ENCODE measurements at places on chromosomes 1 and 21.
A peak's percentile ranks its signal among the peaks of the same experiment; 100 is the strongest.

GRCh38 chr1:113086541-113086940 lies 13.5 kb downstream of the LRIG2 start:
- DNase-seq, result no peak

DNA sequence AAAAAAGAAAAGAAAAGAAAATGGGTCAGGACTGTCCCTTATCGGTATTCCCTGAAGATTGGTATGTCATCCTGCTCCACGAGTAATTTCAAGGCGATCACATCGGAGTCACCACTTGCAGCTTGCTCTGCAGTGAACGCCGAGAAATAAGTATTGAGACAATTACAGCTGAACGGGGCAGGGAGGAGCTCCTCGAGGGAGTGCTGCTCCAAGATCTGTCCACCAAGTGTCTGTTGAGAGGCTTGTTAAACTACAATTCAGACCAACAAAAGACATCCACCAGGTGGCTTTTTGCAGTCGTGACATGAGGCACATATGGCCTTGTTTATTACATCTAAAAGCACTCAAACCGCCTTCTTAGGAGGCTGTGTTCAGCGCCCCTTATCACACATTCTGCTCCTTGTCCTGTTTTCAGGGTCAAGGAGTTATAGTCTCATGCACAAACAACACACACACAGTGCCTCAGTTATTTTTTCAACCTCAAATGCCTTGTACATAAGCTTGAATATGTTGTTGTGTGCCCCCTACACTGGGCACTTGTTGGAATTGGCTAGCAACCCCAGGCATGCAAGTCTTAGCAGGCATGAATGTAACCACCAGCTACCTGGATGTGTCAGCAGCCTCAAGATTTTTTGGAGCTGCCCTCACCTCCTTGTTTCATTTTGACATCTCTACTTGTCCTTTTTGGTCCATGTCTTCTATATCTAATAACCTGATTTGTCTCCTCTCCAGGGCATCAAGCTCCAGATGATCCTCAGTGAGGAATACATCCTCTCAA lies 13.0 kb upstream of the CD48 start:
- peak; percentile 61 for DNase-seq

DNA sequence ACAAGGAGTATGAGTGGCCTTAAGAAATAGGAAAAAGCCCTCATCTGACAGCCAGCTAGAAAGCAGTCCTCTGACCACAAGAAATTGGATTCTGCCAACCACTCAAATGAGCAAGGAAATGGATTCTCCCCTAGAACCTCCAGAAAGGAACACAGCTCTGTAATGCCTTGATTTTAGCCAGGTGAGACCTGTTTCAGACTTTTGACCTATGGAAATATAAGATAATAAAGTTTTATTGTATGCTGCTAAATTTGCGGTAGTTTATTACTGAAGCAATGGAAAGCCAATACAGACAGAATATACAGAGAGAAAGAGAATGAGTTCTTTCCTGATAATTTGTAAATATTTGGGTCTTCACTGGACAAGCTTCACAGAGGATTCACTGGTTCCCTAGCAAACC lies 28.8 kb upstream of the SELE start:
- DNase-seq, result no peak

- no peak for DNase-seq
These were observed 158.0 kb upstream of the PROX1 start for GRCh38 chr1:213829780-213830179.

DNA sequence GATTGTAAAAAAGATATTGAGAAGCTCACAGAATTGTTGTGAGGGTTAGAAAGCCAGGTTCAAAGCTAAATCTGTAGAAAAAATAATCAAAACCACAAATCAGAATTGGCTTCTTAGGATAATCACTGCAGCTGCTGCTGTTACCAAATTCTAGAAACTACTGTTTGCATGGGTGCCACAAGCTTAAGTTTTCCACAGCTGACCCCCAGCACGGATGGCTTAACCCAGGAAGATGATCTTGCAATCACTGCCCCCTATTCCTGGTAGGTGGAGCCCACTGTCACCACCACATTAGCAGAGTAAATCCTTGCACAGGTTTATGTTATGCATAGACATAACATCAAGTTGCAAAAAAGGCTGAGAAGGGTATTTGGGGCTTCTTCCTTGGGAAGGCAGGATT lies 877.8 kb upstream of the ADGRL2 start:
- no peak for DNase-seq

DNA sequence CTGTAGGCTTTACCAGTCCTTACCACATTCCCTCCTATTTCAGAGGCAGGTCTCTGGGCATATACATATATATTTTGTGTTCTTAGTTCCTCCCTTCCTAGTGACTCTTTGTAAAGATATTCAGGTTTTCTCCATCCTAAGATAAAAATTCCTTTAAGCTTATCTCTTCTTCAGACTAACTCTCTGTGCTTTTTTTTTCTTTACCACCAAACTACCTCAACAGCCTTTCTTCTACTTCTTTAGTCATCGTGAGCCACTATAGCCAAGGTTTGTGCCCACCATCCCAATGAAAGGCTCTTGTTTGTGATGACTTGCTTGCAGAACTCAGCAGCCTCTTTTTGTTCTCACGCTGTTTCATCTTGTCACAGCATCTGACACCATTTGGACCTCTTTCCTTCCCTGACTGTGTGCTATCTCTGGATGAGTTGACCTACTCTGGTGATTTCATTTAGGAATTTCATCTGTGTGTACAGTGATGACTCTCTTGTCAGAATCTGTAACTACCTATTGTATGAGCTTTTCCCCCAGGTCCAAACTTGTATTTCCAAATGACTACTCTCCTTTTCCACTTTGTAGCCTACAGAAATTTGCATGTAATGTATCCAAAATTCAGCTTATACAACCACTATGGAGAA lies 59.0 kb upstream of the MACF1 start:
- peak; percentile 80 for DNase-seq
